ENCODE measurements at places on chromosomes 7 and 10.

- DNase-seq = no peak
Measured at GRCh38 chr10:44660271-44660670, 250.9 kb upstream of the TMEM72 start.

DNA sequence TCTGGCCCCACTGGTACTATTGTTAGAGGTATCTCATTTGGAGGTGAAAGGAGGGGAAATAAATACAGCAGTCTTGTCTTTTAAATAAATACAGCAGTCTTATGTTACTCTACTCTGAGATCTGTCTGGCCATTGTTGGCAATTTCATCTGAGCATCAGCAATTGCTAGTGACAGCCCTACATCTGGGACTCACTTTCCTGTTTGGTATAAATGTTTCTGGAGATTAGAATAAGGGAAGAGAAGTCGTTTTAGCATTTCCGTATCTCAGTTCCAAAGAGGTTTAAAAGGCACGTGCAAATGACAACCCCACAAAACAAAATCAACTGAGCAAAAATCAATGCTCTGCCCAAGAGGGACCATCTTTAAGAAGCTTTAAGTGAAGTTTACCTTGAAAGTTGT, 18.1 kb upstream of the CNNM2 start:
- no peak for DNase-seq

GRCh38 chr10:78292982-78293865, 259.6 kb downstream of the RPS24 start:
- DNase-seq = no peak

DNA sequence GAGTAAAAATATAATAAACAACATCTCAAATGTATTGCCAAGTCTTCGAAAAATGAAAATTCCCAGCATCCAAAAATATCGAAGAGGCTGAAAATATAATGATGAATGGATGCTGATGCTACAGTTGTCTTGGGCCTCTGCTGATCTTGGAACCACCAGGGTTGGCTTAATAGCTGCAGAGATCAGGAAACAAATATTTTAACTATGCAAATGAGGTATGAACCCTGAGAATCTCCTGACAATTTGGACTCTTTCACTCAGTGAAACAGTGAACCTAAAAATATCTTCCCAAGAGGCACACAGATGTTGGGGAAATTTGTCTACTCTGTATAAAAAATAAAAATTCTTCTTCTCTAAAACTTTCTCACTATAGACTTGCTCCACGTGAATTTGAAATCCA, 97.7 kb upstream of the EGFR start:
- no peak for DNase-seq

DNA sequence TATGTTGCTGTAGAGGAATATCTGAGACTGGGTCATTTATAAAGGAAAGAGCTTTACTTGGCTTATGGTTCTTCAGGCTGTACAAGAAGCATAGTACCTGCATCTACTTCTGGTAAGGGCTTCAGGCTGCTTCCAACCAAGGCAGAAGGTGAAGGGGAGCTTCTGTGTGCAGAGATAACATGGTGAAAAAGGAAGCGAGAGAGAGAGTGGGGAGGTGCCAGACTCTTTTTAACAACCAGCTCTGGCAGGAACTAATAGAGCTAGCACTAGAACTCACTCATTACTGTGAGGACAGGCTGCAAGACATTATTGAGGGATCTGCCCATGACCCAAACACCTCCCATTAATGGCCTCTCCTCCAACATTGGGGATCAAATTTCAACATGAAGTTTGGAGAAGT, 94.5 kb downstream of the KIF20B start:
- DNase-seq = no peak

DNA sequence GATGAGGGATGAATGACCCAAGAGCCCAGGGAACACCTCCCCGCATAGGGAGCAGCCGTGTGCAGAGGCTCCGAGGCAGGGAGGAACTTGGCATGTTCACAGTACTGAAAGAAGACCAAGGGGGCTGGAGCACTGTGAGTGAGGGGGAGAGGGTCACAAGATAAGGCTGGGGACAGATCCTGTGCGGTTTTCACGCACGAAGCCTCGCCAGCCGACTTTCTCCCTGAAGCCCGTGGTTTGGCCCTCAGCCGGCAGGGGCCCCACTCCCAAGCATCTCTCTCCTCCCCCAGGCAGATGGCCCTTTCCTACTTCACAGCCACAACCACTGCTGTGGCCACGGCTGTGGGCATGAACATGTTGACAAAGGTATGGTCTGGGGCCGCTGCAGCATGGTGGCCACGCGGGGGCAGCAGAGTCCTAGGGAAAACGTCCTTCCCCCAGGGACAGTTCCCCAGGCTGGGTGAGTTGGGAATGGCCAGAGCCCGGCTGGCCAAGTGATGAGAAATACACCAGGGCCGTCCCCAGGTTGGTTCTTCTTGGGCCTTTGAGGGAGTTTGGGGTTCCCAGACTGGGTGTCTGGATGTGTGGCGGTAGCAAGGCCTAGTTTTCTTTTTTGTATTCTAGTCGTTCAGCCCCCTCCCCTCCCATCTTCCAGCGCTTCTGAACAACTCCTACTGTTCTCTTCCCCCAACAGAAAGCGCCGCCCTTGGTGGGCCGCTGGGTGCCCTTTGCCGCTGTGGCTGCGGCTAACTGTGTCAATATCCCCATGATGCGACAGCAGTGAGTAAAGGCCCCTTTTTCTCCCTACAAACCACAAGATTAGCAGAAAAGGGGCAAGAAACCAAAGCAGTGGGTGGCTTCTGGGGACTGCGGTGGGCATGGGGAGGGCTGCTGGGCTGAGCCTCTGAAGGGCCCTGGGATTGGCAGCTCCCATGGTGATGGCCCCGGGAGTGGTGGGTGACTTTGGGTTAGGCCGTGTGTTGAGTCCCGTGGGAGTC, 14.4 kb upstream of the WBP1L start:
- DNase-seq = peak; percentile 34

DNA sequence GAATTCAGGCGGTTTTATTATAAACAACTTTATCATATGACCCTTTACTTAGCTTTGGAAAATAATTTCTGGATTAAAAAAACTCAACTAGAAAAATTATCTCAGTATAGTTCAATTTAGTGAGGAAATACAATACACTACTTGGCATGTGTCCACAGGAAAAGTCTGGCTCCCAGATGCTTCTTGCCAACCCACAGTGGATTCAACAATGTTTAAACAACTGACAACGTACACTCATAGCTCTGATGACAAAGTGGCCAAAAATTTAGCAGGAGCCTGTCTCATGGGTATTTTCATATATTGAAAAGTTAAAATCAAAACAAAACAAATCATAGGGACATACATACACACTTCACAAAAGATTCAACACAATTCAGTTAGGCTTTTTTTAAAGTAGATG, 158.8 kb downstream of the SKAP2 start:
- DNase-seq = no peak

DNA sequence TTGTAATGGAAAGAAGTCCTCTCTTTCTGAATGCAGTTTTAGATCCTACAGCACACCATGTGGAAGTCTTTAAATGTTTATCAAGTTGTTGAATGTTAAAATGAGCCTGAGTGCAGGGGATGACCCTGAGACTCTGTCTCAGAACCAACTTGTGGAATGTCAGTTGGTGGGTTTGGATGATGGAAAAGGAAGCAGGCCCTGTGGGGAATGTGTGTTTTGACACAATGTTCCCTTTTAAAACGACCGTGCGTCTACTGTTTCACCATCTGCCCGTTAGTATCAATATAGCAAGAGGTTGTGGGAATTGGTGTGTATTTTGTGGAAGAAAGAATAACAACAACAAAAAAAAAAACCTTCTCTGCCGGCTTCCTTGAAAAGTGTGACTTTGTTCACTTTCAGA, 8.3 kb downstream of the DYNC1I1 start:
- DNase-seq = no peak

DNA sequence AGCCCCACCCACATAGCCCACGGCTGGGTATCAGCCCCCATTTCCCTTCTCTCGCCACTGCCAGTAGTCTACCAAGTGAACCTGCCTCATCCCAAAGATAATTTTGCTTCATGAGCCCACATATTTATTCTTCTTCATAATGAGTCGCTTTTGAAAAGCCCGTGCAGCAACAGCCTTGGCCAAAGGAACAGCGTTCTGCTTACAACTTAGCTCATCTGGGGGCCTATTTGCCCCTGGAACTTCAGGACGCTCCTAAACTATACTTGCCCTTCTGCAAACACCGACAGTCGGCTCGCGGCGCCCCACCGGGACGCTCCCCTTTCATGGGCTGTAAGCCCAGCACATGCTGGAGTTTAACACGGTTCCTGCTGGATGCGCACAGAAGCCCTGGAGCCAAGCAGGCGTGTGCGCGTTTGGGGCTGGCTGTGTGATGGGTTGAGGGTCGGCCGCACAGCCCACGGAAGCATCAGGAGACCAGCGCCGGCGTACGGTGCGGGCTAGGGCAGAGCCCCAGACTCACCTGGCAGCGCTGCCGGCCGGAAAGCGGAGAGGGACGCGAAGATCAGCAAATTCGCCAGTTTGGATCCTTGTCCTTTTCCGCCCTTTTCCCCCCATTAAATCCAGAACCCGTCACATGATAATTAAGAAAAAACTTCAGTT, 370 bp downstream of the TMEM60 start:
- no peak for DNase-seq

GRCh38 chr10:26887611-26888215, 27.0 kb upstream of the ABI1 start:
- no peak for DNase-seq

GRCh38 chr10:93516006-93516380, 19.6 kb downstream of the CEP55 start:
- no peak for DNase-seq

DNA sequence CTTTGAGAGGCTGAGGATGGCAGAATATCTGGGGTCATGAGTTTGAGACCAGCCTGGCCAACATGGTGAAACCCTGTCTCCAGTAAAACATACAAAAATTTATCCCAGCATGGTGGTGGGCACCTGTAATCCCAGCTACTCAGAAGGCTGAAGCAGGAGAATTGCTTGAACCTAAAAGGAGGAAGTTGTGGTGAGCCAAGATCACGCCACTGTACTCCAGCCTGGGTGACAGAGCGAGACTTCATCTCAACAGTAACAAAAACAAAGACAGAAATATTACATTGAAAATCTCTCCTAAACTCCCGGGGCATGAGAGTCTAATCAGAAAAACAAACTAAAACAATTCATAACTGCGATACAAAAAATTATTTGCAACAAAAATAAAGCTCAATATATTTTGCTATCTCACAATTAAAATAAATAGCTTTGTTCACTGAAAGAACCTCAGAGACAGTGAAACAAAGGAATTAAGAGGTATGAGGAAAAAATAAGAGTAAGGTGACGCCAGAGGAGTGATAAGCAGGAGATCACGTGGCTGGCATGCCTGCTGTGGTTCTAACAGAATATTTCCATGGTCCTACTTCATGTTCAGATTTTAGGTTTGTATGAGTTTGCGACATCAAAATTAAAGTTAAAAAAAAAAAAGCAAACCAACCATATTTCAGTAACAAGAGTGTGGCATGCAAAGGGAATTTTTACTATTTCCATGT, 527.7 kb upstream of the POM121L12 start:
- no peak for DNase-seq

- DNase-seq = no peak
Measured at GRCh38 chr10:22986771-22987542, 59.1 kb downstream of the ARMC3 start.

DNA sequence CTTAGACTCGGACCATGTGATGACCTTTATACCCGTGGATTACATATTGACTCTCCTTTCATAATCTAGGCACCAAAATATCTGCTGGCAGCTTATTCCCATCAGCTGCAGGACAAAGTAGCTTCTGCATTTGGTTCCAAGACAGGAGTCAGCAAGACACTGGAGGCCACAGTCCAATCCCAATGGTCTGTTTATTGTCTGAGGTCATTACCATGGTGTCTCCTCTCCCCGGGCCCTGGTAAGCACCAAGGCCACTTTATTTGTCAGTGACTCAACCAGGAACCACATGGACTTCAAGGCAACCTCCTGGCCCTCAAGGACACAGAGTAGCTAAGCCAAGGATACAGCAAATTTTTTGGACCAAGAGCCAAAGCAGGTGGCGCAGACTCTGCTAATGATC, 36.1 kb downstream of the KCNMA1 start:
- no peak for DNase-seq

GRCh38 chr7:34825221-34825620, 167.2 kb downstream of the NPSR1 start:
- no peak for DNase-seq

GRCh38 chr7:99485094-99485493, 12.4 kb downstream of the ZNF789 start:
- no peak for DNase-seq

- no peak for DNase-seq
Measured at GRCh38 chr10:23715363-23715762, 276.5 kb downstream of the OTUD1 start.

GRCh38 chr10:46285300-46285699, 1.5 kb upstream of the ANTXRL start:
- DNase-seq = no peak

DNA sequence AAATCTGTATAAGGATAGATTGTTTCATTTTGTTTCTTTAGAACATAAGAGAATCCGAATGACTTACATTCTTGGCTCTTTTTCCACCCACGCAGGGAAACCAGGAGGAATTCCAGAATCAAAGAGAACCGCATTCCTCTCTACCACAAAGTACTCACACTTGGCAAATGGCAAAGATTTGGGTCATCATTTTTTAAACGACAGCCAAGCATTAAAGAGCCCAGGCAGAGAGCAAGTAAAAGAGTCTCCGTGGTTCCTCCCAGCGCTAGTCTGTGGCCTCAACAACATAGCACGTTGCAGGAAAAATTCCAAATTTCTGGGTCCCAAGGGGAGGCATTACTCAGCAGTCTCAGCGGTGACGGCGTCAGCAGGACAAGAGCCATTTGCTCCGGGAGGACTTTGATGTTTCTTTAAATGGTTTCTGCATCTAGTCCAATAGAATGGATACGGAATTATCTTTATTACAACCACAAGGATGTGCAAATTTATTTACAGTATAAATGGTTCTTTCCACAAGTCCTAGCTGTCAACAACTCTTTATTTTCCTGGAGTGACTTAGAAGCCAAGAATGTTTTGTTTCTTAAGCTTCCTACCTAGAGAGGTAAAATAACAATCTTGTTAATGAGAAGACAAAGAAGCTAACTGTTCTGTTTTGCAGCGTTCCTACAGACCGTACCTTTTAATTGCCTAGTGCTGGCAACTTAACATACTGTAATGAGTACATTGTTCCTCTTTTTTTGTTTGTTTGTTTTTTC, 232.5 kb downstream of the SKIDA1 start:
- no peak for DNase-seq

- DNase-seq = no peak
Measured at GRCh38 chr10:119540038-119540437, 2.5 kb downstream of the RGS10 start.

DNA sequence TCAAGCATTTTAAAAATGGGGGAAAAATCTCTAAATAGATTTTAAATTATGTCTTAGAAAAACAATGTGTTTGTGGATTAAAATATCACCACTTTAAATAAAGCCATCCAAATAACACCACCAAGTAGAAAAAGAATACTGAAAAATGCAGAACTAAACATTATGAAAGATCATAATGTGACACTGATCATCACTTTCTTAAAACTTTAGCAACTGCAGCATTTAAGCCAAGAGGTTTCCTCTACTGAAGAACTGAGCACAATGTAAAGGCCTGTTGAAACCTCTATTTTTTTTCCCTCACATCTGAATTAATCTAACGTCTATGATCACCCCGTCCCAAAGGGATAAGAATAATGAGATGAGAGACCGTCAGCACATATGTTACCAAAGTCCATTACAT, 18.6 kb downstream of the MINDY3 start:
- DNase-seq = no peak
